ENCODE measurements at places on chromosomes 5 and 9.

DNA sequence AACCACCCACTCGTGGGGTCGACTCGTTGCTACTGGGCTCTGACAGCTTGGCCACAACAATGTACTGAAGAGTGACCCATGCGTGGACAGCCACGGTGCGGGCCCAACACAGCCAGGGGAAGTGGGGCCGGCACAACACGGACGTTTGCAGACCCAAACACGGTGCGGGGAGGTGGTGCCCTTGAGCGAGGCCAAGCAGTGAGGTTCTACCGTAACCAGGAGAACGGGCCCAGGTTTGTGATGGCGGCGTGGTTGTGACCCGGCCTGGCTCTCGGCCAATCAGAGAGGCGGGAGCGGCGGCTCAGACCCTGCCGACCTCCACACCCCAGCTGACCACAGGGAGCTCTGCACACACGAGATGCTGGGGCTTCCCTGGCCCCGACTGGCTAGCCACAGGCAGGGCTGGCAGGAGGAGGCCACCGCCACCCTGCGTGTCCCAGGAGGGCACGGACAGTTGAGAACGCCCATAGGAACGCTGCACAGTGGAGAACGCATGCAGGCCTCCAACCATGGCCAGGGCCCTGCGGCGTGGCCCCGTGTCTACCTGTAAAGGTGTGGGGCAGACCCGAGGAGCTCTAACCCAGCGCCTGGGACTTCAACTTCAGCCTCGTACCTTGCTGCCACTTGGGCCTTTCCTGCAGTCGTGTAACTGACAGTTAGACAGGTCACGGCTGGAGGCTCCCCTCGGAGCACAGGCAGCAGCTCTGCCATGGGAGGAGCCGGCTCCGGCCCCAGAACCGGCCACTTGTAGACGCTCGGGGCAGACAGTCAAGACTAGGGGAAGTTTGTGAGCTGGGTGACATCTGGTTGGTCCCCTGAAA is 13.7 kb downstream of the BRD3 start:
- DNase-seq = no peak

DNA sequence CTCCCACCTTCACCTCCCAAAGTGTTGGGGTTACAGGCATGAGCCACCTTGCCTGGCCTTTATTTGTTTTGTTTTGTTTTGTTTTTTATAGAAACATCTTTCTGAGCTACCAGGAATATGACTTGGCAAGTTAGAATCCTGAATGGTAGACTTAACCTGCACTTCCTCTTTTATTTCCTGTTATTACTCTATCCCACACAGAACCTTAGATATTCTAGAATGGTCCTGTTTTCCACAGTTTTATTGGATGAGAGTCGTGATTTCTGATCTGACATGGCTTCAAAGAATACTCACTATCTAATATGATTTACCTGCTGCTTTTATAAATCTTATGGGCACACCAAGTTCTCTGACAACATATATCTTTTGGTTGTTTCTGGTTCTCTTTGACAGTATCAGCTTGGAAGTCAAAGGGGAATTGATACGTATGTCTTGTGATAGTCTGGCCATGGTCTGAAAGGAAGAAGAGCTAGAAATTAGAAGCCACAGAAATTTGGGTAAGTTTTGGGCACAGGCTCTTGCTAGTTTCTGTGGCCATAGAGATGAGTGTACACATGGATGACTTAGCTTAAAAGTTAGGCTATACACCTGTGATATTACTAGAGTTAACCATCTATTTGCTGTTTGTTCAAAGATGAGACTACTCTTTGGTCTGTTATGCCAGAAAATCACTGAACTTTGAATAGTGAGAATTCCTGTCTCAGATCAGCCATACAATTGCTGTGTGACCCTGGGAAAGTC is 4.7 kb upstream of the PANK3 start:
- DNase-seq = no peak

- DNase-seq = no peak
These were observed 147.5 kb downstream of the GNAQ start for GRCh38 chr9:77883846-77884771.

DNA sequence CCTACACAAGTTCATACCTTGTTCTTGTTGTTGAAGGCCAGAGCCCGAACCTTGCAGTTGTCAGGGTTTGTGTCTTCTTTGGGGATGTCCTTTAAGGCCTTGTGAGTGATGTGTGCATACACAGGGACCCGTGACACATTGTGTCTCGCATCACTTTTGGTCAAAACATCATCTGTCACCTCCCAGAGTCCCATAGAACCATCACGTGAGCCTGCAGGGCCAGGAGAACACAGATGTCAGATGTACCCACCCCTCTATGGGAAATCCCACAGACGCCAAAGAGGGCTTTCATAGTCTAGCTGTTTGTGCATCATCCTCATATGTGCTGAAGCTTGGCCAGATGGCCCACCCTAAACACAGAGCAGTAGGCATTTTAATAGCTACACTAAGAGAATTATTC is 28.2 kb downstream of the DCAF12 start:
- DNase-seq = no peak

DNA sequence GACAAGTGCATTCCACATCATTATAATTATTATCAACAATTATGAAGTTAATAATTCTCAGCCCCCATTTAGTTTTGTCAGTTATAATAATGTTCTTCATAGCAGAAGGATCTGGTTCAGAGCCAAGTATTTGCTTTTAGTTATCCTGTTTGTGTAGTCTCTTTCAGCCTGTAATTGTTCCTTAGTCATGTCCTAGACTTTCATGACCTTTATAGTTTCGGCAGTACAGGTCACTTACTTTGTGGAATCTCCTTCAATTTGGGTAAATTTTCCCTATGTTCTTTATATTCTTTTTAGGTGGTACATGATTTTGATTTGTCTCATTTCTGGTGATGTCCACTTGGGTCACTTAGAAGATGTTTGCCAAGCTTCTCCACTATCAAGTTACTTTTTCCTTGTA is 34.3 kb downstream of the UBE2R2 start:
- DNase-seq = no peak

- DNase-seq = no peak
These were observed 11.2 kb downstream of the ITGA1 start for GRCh38 chr5:52798938-52799337.

GRCh38 chr9:134346151-134346550 is 19.9 kb downstream of the RXRA start:
- no peak for DNase-seq

Measured in esophagus squamous epithelium (tissue), 5 donors.